Breast epithelium (tissue), 4 donors: ENCODE measurements at places on chromosomes 5 and 9. TPM values are rescaled to one million over a fixed set of nuclear protein-coding genes. Genes with fewer than 3 reads are reported as not detected.

GRCh38 chr9:7510199-7510598, 289.4 kb downstream of the DMAC1 start:
- DNase-seq = no peak
- no peaks in the 10 kb centered on the region for H3K4me1 ChIP-seq
- H3K4me3 ChIP-seq = peak overlapping the region; percentile 15
- no peaks in the 10 kb centered on the region for H3K36me3 ChIP-seq

- H3K36me3 ChIP-seq = no peaks in the 10 kb centered on the region
- H3K4me1 ChIP-seq = no peaks in the 10 kb centered on the region
- no peak overlapping the region for H3K4me3 ChIP-seq
- H3K27me3 ChIP-seq = no peaks in the 10 kb centered on the region
- H3K27ac ChIP-seq = no peak overlapping the region
Observed at GRCh38 chr9:81427870-81428269, 261.5 kb downstream of the TLE1 start.

DNA sequence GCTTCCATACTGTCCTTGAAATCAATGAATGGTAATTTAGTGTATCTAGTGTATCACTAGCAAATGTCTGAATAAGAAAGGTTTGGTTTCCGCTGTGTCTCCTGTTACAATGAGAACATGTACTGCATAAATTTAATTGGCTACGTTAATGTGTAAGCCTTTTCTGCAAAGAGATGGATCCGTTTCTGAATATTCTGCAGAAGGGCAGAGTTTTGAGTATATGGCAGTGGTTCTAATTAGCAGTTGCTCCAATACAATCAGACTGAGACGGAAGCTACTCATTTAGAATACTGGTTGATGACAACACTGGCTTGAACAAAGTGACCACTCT, 555 bp upstream of the PCDHGC4 start:
- peak overlapping the region; percentile 44 for H3K4me3 ChIP-seq
- H3K4me1 ChIP-seq = peaks cover 6% of the 10 kb centered on the region
- no peak overlapping the region for H3K27ac ChIP-seq
- no peaks in the 10 kb centered on the region for H3K36me3 ChIP-seq
- DNase-seq = no peak

The RNF183 gene
- total RNA-seq = not detected

DNA sequence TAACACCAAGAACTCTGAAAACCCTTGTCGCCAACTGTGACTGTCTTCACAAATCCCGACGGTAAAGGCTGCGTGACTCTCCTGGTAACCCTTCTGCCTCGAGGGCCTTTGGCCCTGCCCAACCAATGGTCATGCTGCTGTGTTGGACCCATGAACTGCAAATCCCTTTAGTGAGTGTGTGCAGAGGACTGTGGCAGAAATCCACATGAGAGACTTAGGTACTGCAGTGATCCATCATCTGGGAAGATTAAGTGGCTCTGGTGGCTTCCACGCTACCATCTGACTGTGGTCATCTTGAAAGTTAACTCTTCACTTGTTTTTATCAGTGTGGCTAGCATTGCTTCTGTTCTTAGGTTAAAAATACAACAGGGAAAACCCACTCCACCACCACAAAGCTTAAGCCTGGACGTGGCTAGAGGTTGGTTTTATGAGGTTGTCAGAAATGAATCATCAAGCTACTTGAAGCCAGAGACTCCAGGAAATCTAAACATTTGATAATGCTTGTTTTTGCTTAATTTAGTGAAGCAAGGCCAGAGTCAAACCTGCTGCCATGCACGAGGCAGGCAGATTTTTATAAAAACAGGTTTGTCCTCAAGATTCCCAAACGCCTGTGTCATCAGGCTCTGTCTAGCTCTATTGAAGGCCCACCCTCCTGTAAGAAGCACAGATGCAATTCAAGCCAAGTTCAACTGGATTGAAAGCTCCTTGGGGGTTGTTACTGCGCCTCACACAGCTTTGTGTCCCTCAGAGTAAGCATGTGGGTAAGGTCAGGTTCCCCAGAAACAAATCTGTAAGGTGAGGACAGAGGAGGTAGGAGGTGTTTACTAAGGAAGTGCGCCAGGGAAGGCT, 52.7 kb upstream of the ERCC6L2 start:
- no peak overlapping the region for H3K4me3 ChIP-seq
- no peaks in the 10 kb centered on the region for H3K27me3 ChIP-seq
- no peaks in the 10 kb centered on the region for H3K4me1 ChIP-seq
- DNase-seq = no peak
- no peak overlapping the region for H3K27ac ChIP-seq
- no peaks in the 10 kb centered on the region for H3K36me3 ChIP-seq

The TOMM5 gene
- 72.0 TPM for total RNA-seq

- no peak for DNase-seq
- H3K27ac ChIP-seq = no peak overlapping the region
- H3K36me3 ChIP-seq = no peaks in the 10 kb centered on the region
- no peaks in the 10 kb centered on the region for H3K4me1 ChIP-seq
- no peaks in the 10 kb centered on the region for H3K27me3 ChIP-seq
Observed at GRCh38 chr5:144135113-144135762, 35.2 kb downstream of the YIPF5 start.

DNA sequence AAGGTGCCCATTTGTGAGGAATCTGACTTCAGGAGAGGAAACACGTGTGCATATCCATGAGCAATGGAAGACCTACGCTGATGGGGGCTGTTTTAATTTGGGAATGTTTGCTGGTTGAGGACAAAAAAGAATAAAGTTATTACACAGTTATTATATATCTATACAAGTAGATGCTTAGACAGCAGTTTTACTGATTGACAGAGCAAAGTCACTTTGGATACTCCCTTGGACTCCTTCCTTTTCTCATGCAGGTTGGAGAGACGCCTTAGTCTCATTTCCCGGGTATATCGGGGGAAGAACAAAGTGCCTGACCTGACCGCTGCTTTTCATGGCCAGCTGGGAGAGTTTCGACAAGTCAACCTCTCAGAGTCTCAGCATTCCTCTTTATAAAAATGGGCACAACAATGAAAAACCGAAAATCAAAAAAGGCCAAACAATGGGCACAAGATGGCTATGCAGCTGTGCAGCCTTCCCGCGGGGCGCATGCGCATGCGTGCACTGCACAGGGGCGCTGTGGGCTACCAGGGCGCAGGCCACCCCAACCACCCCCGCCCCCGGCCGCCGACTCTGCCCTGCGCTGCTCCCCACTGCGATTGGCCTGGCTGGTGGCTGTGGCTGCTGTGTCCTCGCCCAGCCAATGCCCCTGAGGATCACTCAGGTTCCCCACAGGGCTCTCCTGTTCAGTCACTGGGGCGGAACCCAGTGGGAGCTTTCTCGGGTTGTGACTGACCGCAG, 18.1 kb downstream of the NFIL3 start:
- peaks cover 7% of the 10 kb centered on the region for H3K36me3 ChIP-seq
- no peak overlapping the region for H3K27ac ChIP-seq
- DNase-seq = no peak

DNA sequence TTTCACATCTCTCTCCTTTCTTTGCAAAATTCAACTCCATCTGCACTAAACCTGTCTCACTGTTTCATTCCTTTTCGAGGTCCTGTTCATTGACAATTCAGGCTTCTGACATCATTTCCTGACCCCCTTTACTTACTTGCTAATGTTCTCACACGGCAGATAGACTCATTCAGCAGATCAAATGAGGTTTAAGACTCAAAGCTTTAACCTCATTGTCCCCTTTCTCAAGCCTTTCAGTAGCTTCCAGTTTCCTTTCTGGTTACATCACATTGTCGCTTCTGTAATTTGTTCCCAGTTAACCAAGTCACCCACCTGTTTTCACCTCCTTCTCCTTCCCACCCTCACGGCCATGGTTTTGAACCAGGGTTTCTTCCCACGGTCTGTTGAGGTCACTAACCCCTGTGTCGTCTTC, 143.4 kb upstream of the OTULINL start:
- no peaks in the 10 kb centered on the region for H3K4me1 ChIP-seq
- no peak overlapping the region for H3K27ac ChIP-seq
- no peaks in the 10 kb centered on the region for H3K36me3 ChIP-seq
- H3K27me3 ChIP-seq = no peaks in the 10 kb centered on the region
- DNase-seq = no peak
- H3K4me3 ChIP-seq = no peak overlapping the region

The CDH12 gene
- 0.33 TPM for total RNA-seq

- H3K36me3 ChIP-seq = no peaks in the 10 kb centered on the region
- no peaks in the 10 kb centered on the region for H3K27me3 ChIP-seq
- H3K27ac ChIP-seq = no peak overlapping the region
- no peak overlapping the region for H3K4me3 ChIP-seq
- DNase-seq = no peak
Observed at GRCh38 chr5:124570285-124571035, 176.0 kb downstream of the ZNF608 start.

The SPATA31C1 gene
- not detected for total RNA-seq

DNA sequence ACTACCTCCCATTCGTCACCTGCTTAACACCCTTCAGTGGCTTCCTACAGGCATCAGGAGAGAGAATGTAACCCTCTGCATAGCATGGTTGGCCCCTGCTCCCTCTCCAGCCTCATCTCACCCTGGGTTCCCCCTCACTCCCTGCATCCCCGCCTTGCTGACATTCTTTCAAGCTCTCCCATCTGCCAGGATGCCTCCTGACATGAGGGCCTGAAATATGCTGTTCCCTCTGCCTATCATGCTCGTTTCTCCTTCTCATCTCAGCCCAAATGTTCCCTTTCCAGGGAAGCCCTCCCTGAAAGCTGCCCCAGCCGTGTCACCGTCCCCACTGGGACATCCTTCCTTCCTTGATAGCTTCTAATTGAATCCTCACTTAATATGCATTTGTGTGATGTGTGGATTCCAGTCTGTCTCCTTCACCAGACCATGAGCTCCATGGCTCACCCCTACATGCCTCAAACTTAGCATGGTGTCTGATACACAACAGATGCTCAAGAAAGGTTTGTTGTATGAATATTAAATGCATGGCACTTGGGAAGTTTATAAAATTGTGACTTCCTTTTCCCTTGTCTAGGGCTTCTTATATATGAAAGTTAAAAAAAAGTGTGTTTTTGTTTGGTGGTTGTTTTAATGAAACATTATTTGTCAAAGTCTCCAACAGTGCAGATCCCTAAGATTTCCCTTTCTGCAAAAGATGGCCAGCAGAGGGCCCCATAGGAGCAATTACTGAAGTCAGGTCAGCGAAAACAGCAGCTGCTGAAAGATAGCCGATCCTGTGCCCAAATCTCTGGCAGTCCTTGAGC, 7.3 kb upstream of the C5orf58 start:
- H3K36me3 ChIP-seq = no peaks in the 10 kb centered on the region
- peak; percentile 74 for DNase-seq
- H3K4me3 ChIP-seq = no peak overlapping the region

- no peaks in the 10 kb centered on the region for H3K4me1 ChIP-seq
- H3K36me3 ChIP-seq = no peaks in the 10 kb centered on the region
- H3K4me3 ChIP-seq = no peak overlapping the region
- no peaks in the 10 kb centered on the region for H3K27me3 ChIP-seq
Observed at GRCh38 chr9:87569518-87569917, 71.9 kb downstream of the DAPK1 start.

DNA sequence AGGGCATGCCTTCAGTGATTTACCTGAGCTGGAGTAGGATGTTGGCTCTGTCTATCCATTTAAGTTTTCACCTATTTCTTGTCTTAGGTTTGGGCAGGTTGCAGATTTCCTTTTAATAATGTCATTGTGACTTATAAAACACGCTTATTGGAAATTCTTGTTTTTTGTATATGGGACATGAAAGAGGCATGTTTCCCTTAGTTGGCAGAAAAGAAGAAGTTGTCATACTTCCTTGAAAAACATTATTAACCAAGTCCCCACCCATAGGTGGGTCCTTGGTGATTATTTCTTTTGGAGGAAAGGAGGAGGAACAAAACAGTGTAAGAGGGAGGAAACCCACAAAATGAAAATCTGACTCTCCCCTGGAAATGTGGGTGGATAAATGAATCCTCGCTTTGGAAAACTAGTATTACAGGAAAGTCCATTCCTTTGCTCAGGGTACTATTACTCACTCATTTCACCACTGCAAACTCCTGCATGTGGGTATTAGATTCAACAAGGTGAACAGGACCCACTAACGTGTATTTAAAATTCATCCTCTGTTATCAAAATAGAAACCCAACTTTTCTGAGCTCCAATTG, 9.3 kb downstream of the CER1 start:
- DNase-seq = no peak
- no peaks in the 10 kb centered on the region for H3K4me1 ChIP-seq
- H3K27me3 ChIP-seq = no peaks in the 10 kb centered on the region
- no peak overlapping the region for H3K4me3 ChIP-seq

The SPAG8 gene
- 1.1 TPM for total RNA-seq

DNA sequence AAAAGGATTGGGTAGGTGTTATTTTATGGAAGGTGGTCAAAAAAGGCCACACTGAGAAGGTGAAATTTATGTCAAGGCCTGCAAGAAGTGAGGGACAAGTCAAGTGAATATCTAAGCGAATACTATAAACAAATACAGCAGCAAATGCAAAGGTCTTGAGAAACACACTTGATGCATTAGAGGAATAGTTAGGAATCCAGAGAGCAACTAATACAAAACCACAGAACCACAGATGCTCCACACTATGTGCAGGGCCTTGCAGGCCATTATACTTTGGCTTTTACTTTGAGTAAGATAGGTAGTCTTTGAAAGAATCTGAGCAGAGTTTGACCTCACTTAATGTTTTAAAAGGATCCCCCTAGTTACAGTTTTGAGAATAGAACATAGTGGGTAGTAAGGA, 4.6 kb downstream of the ZNF622 start:
- peaks cover 4% of the 10 kb centered on the region for H3K4me1 ChIP-seq
- H3K27me3 ChIP-seq = no peaks in the 10 kb centered on the region
- no peak overlapping the region for H3K27ac ChIP-seq

- no peak overlapping the region for H3K4me3 ChIP-seq
- H3K27me3 ChIP-seq = no peaks in the 10 kb centered on the region
- no peak for DNase-seq
Observed at GRCh38 chr9:84310883-84311282, 29.7 kb downstream of the SLC28A3 start.

The CTXN3 gene
- not detected for total RNA-seq

The TAF11L11 gene
- not detected for total RNA-seq

DNA sequence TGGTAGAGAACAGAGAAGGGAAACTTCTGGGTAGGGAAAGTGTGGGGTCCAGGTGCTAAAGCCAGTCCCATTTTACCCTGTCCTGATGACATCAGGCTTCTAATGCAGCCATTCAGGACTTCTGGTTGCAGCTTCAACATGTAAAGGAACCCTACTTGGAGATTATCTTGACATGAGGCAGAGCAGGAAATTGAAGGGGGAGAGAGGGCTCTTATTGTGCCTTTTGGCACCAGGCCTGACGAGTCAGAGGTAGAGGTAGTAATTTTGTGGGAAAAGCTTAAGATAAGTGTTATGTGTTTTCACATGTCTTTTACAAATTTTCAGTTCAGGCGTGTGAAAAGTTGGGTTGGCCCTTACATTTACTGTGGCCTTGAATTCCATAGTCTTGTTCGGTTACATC, 102.4 kb upstream of the APC start:
- H3K4me1 ChIP-seq = no peaks in the 10 kb centered on the region
- no peaks in the 10 kb centered on the region for H3K27me3 ChIP-seq
- no peaks in the 10 kb centered on the region for H3K36me3 ChIP-seq
- H3K27ac ChIP-seq = no peak overlapping the region

The CARD6 gene
- 16.1 TPM for total RNA-seq

- no peak overlapping the region for H3K27ac ChIP-seq
- H3K4me3 ChIP-seq = no peak overlapping the region
- H3K4me1 ChIP-seq = no peaks in the 10 kb centered on the region
- H3K36me3 ChIP-seq = no peaks in the 10 kb centered on the region
Observed at GRCh38 chr5:1702318-1702717, 97.3 kb downstream of the MRPL36 start.
